ENCODE measurements at places on chromosomes 6 and 20.

DNA sequence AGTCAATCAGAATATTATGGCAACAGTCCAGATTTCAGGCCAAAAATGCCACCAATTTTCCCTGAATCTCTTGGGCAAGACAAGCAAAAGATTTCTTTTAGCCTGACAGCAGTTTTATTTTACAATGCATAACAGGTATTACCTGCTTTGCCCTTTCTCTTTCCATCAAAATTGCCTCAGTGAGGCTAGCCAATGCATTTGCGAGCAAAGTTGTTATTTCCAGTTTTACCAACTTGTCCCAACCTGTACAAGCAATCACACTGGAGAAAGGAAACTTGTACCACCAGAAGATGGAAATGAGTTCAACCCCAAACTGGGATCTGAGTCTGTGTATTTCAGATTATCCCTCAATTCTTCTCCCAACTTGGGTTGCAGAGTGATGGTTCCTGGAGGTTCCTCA lies 279.9 kb upstream of the CDYL start:
- no peak for DNase-seq

DNA sequence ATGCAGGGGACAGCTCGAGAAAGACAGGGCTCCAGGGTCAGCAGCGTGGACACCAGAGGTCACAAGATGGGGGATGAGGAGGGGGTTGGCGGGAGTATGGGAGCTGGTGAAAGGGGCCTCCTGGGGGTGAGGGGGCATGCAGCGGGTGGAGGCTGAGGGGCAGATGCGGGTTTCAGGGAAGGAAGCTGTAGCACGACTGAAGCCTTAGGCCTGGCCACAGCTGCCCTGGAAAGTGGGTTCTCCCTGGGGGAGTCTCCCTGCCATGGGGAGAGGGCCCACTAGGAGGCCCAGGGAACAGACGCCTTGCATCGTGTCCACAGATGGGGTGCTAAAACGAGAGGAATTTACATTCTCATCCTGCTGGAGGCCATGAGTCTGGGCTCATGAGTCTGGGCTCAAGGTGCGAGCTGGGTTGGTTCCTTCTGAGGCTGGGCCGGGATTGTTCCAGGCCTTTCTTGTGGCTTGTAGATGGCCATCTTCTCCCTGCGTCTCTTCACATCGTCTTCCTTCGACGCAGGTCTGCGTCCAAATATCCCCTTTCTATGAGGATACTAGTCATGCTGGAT lies 18.0 kb downstream of the APCDD1L start:
- DNase-seq, result no peak

GRCh38 chr6:105319331-105319730 lies 83.6 kb downstream of the PREP start:
- DNase-seq, result peak; percentile 19

DNA sequence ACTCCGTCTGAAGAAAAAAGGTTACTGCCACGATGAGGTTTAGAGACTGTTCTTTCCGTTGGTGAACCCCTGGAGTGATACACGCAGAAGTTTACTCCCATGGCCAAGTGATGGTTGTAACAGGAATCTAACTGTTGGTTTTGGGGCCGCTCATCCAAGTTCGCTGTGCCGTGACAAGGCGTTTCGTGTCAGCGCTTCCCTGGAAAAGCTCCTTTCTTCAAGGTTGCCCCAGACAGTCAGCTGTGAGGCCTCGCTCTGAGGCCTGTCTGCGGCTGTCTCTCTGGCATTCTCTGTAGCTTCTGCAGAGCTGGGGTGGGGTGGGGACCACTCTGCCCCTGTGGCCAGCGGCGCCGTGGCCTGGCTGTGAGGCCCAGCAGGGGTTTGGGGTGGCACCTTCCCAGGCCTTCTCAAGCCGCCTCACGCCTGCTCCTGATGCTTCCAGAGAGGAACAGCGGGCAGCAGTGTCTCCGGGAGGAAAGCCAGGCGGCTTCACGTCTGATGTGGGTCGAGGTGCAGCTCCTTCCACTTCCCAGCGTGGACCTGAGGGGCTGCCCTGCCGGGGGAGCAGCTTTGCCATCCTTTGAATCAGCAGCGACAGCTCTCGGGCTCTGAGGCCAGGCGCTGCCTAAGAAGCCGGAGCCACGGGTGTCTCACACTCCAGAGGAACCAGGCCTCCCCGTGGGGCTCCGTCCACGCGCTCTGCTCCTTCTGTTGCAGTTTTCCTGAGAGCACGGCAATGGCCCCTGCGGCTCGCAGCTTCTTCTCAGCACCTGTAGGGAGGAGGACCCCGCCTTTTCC lies 76.2 kb downstream of the SMOC2 start:
- no peak for DNase-seq

DNA sequence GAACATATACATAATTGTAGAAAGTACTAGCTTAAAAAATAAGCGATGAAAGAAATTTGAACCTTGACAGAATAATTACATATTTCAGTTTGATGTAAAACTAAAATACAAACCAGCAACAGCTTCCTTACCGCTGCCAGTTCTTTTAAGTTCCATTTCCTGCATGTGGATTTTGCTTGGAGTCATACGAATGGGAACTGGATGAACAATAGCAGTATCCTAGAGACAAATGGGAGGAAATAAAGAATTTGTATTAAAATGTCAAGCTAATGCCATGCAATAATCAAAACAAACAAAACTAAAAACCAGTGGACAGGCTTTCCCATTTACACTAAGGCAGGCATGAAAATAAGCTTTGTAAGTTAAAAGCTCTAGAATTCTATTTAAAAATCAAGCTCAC lies 67.1 kb downstream of the REPS1 start:
- no peak for DNase-seq

DNA sequence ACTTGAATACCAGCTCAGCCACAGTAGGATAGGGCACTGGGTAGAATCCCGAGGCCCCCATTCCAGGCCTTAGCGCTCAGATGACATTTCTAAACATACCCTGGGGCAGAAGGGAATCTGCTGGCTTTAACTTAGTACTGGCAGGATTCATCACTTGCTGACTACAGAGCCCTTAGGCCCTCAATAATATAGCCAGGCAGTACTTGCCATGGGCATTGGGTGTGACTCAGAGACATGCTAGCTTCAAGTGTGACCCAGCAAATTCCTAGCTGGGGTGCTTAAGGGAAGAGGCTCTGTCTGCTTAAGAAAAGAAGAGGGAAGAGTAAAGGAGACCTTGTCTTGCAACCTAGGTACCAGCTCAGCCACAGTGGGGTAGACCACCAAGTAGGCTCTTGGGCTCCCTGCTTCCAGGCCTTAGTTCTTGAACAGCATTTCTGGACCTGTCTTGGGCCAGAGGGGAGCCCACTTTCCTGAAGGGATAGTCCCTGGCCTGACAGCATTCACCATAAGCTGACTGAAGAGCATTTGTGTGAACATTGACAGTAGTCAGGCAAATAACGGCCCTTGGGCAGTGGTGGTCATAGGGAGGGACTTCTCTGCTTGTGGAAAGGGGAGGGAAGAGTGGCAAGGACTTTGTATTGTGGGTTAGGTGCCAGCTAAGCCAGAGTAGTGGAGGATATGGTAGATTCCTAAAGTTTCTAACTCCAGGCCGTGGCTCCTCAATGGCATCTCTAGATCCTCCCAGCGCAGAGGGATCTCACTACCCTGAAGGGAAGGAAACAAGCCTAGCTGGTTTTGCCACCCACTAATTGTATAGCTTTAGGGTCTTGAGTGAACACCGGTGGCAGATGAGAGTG lies 48.5 kb upstream of the HACE1 start:
- DNase-seq, result no peak

DNA sequence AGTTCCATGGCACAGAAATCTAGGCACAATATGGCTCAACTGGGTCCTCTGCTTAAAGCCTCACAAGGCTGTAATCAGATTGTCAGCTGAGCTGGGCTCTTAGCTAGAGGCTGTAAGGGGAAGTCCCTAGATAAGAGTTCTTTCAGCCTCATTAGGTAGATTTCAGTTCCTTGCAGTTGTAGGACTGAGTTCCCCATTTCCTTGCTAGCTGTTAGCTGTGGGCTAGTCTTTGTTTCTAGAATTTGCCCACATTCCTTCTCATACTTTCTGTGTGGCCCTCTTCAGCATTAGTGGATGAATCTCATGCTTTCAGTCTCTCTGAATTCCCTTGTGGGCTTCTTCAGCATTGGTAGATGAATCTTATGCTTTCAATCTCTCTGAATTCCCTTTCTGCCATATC lies 71.0 kb upstream of the MRAP2 start:
- no peak for DNase-seq

DNA sequence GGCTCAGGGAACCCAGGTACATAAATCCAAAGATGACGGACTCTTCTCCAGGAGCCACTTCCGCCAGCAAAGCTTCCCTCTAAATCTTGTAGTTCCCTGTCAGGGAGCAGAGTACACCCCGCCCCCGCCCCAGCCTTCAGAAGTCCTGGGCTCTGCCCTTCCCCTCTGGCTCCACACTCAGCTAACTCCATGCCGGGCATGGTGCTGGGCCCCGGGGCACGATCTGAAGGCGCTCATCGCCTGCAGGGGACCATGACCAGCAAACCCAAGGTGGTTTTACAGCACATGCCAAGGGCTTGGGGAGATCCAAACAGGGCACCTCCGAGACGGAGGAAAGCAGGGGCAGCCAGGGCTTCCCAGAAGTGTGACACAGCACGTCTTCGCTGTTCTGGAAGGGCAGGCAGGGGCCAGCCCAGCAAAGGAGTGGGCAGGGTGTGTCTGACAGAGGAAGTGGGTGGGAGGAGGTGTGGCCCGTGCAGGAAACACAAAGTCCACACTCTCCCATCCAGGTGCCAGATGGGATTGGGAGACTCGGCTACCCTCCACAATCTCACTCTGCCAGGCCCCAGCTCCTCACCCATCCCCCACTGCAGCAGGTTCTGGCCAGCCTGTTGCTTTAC lies 41.6 kb upstream of the SLC22A2 start:
- no peak for DNase-seq

GRCh38 chr6:88105741-88106340 lies 58.2 kb downstream of the SPACA1 start:
- no peak for DNase-seq

DNA sequence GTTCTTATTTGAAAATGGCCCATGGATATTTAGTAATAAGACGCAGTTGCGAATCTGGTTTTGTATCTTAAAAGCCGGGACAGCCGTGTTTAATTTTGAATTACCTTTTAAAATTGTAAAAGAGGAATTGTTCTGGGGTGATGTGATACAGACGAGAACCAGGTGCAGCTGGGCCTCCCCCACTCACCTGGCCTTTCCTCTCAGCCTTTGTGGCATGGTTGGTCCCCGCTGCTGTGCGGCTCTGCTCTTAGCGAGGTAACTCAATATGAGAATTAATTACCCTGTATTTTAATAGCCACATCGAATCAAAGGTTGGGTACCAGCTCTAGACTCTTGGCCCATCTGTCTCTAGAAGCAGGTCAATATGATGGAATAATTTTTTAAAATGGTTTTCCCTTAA lies 56.5 kb upstream of the DACT2 start:
- no peak for DNase-seq

GRCh38 chr6:3913958-3914337 lies 64.8 kb downstream of the FAM50B start:
- DNase-seq, result no peak

- peak; percentile 44 for DNase-seq
These were observed 26.9 kb downstream of the LYRM2 start for GRCh38 chr6:89611666-89612065.

GRCh38 chr6:155408981-155409380 lies 46.7 kb downstream of the NOX3 start:
- no peak for DNase-seq

- no peak for DNase-seq
These were observed 66.1 kb downstream of the SMLR1 start for GRCh38 chr6:130893277-130893676.

DNA sequence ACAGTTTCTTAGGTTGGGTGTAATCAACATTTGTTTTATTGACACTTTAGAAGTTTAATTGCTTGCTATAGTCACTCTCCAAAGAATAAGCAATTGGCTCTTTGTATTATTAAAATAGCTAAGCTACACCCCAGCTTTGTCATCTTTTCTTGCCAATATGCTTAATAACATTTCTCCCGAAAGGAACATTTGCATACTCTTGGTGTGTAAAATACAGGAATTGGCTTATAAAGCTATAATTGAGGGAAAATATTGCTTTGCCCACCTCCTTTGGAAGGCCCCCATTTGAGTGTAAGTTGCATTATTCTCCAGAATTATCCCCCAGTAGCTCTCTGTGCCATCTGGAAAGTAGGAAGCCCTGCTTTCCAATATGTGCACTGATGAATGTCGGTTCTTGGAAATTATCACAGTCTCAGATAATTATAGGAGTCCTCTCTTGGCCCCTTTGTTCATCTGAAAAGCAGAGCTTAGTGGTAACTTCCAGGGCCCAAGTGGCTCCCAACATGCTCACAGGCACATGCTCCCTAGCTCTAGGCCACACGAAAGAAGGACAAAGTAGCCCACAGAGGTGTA lies 92.4 kb upstream of the B3GAT2 start:
- no peak for DNase-seq

DNA sequence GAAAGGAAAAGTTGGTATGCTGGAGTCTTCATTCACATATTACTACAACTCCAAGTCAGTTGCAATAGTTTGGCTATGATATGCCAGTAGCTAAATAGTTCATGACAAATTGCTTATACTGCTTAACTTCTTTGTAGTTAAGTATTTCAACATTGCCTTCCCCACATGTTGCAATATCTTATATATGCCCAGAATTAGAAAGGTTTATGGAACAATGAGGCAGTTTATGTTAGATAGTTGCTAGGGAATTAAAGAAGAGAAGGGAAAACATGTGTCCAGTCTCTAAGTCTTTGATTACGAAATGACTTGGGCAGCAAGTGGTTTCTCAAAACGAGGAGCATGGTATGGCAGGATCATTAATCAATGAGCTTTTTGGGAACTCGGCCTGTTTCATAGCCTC lies 145.8 kb downstream of the PLCB4 start:
- DNase-seq, result peak; percentile 66

DNA sequence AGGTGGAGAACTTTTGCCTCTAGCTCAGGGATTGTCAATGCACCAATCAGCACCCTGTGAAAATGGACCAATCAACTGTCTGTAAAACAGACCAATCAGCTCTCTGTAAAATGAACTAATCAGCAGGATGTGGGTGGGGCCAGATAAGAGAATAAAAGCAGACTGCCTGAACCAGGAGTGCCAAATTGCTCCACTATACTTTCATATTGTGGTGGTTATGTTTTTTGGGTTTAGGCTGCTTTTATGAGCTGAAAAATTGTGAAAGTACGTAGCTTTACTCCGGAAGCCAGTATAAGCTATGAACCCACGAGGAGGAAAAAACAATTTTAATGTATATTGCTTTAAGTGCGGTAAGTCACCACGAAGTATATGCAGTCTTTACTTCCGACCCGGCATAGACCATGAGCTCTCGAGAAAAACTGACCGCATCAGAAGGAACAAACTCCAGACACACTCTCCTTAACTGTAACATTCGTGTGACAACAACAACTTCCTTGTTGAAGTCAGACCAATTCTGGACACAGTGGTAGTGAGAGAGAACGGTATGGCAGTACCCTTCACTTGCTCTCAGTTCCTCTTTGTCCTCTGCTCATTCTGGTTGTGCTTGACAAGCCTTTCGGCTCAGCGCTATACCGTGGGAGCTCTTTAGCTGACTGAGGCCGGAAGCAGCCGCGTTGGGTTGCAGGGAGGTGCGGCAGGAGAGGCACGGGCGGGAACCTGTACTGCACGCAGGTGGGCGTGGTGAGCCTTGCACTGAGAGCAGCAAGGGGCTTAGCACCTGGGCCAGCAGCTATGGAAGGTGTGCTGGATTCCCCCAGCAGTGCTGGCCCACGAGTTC lies 81.9 kb upstream of the E2F3 start:
- no peak for DNase-seq

- DNase-seq, result peak; percentile 65
These were observed 22.7 kb downstream of the COL12A1 start for GRCh38 chr6:75183099-75183541.

- DNase-seq, result peak; percentile 75
These were observed 283.9 kb upstream of the SUPT3H start for GRCh38 chr6:45661661-45662060.

- no peak for DNase-seq
These were observed 9.5 kb downstream of the TMEM242 start for GRCh38 chr6:157313531-157314467.

Measured in AG08395 (cell line).